Bronchial epithelial cell (primary cell): ENCODE measurements at places on chromosomes 1 and 21.

DNA sequence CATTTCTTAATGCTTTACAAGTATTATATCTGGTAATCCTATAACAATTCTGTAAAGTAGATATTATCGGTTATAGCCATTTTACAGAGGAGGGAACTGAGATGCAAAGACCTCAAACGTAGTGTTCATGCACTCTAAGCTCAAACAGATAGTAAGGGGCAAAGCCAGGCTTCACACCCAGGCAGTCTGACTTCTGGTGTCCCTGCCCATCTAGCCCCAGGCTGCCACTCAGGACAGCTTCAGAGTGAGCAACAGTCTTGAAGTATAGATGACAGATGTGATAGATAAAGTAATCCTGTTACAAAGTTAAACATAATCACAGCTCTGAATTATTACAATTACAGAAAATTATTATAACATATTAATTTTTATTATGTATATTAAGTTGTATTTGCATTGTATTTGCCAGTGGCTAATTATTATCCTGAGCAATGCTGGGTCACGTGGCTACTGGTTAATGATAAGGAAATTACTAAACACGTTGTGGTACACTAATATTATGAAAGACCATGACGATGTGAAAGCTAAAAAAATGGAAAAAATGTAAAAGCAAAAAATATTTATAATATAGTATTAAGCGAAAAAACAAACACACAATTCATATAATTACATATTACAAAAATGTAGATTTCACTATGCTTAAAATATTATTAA lies 6.1 kb upstream of the TRAF3IP3 start:
- DNase-seq, result no peak

- peak; percentile 54 for DNase-seq
Observed at GRCh38 chr1:62241371-62242131, 46.9 kb downstream of the L1TD1 start.

DNA sequence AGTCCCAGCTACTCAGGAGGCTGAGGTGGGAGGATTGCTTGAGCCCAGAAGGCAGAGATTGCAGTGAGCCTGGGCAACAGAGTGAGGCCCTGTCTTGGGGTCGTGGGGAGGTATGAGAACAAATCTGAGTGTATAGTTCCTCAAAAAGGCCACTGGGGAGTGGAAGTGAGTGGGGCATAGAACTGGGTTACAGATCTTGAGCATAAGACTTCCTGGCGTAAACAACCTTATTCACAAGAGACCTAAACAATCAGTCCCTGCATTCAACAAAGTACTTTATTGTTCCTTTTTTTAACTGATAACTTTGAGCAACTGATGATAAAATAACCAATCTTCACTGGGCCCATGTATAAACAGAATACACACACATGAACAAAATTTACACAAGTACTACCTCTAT lies 72.7 kb upstream of the MUTYH start:
- DNase-seq, result no peak

GRCh38 chr1:60017508-60018205 lies 55.9 kb downstream of the C1orf87 start:
- no peak for DNase-seq

DNA sequence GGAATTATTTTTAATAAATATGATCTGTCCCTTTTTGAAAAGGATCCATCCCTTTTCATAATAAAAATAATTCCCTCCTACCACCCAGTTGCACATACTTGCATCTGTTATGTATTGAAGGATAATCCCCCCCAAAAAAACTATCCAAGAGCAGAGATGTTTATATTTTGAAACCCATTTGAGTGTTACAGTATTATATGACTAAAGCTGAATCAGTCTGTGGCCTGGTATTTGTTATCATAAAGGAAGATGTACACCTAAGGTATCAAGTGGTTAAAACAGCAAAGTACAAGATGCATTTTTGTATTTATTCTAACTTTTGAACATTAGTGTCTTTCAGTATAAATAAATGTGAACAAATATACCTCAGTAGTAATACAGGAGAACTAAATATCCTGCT lies 12.7 kb upstream of the TGFB2 start:
- no peak for DNase-seq

- peak; percentile 17 for DNase-seq
Observed at GRCh38 chr1:40939320-40940059, 40.0 kb upstream of the CTPS1 start.

DNA sequence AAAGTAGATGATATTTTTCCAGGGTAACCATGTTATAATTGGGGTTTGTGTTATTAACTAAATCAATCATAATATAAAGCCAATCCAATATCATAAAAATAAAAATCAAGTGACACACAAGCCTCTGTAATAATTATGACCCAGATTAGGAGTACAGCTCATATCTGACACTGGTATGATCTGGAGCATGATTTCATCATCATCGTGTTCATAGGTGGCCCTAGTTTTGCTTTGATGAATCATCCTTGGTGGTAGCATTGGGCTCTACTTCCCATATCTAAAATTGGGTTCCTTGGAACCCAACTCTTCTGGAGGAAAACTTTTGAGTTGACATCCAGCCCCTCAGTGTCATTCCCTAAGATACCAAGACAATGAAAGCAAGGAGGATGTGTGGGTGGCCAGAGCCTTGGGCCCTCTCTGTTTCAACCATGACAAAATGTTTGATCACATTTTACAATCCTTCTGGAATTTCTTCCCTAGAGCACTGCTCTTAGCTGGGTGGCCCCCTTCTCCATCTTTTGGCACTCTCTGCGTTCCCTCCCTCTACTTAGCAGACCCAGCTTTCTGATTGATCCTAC lies 37.0 kb upstream of the ENAH start:
- peak; percentile 86 for DNase-seq

DNA sequence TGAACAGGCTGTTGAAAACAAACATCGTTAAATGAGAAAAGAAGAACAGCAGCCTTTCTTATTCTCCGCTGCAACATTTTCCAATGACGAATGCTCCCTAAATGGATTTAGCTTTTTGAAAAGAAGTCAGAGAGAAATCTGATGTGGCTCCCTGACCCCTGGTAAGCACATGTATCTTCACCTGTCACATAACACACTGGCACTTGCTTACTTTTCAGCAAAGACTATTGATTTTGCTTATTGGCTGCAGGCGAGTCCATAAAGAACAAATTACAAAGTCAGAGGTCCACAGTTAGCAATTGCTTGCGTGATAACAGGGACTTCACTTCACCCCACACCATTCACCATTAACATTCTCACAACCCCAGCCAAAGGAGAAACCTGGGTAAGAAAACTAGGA lies 362.8 kb downstream of the GPATCH2 start:
- no peak for DNase-seq

DNA sequence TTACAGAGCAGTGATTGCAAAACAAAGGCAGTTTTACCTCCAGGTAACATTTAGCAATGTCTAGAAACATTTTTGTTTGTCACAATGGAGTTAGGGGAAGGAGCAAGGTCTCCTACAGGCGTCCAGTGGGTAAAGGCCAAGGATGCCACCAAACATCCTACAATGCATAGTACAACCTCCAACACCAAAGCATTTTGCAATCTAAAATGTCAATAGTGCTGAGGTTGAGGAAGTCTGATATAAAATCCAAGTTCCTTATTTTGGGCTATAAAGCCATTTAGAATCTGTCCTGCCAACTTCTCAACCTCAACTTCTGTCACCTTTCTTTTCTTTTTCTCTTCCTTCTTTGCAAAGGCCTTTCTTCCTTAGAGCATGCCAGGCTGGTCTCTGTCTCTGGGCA lies 111.2 kb downstream of the FASLG start:
- no peak for DNase-seq

- no peak for DNase-seq
Observed at GRCh38 chr1:86345042-86345441, 51.1 kb downstream of the ODF2L start.

GRCh38 chr1:12674358-12674757 lies 30.5 kb downstream of the AADACL4 start:
- DNase-seq, result no peak

DNA sequence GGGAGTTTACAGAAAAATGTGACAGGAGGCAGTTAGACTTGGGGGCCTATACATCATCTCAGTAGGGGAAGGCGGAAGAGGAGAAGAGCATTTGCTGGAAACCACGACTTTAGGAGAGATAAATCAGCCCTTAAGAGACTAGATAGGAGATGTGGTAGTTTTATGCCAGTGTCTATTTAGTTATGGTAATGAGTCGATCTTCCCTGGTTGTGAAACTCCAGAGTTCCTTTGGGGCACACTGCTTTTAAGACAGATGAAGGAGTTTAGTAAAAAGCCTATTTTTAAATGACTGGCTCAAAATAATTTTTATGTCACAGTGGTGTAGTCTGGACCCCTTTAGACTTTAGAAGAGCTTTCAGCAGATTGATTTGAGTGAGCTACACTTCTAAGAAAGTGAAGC lies 7.8 kb downstream of the PGM1 start:
- no peak for DNase-seq

GRCh38 chr1:160420881-160421842 lies 20.8 kb downstream of the VANGL2 start:
- DNase-seq, result no peak

GRCh38 chr1:209850342-209850979 lies 22.7 kb downstream of the UTP25 start:
- peak; percentile 56 for DNase-seq

GRCh38 chr1:31569596-31570173 lies 6.6 kb upstream of the TINAGL1 start:
- no peak for DNase-seq

DNA sequence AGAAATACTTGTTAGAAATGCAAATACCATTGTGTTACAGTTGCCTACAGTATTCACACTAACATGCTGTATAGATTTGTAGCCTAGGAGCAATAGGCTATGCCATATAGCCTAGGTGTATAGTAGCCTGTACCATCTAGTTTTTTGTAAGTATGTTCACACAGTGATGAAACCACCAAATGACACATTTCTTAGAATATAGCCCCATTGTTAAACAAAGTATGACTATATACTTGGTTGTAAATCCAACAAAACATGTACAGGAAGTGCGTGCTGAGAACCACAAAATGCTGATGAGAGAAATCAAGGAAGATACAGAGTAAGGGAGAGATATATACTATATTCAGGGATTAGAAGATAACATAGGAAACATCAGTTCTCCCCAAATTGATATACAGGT lies 92.2 kb downstream of the POU2F1 start:
- peak; percentile 35 for DNase-seq

DNA sequence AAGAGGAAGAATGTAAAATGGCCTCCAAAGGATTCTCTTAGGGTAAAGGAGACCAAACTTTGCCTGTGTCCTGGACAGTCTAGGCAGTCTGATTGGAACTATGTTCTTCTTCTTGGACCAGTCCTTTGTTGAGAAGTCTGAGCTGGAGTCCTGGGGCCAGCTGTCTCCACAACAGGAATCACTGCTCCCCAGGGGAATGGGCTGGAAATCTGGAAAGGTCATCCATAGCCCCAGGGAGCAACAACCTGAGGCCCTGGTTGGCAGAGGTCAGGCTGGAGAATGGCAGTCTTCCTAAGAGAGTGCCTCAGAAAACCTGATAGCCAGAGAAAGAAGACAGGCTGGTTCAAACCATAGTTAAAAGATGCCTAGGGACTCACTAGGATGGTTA lies 68.7 kb downstream of the PLXNA2 start:
- no peak for DNase-seq

GRCh38 chr1:234554698-234555311 lies 55.2 kb downstream of the IRF2BP2 start:
- DNase-seq, result no peak

GRCh38 chr1:218556016-218556415 lies 210.9 kb downstream of the TGFB2 start:
- DNase-seq, result no peak

GRCh38 chr1:67761730-67762129 lies 71.5 kb downstream of the GNG12 start:
- DNase-seq, result no peak

GRCh38 chr1:92509619-92510018 lies 22.9 kb upstream of the GFI1 start:
- DNase-seq, result no peak

GRCh38 chr1:111204201-111204982 lies 3.9 kb upstream of the DENND2D start:
- no peak for DNase-seq

DNA sequence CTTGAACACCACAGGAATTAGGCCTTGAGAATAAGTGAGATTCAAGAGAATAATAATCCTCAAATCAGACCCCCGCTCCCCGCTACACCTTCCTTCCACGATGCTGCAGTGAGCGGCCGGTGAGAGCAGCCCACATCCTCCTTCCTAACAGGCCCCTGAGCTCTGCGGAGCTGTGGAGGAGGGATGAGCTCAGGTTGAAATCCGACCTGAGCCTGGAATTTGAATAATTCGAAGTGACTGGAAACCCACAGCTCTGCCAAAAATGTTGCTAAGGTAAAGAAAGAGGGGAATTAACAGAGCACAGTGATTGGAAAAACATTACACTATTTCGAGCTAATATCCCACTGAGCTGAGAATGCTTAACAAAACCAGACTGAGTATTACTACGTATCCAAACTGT lies 90.0 kb downstream of the URB2 start:
- DNase-seq, result no peak

GRCh38 chr1:153962088-153963029 lies 978 bp downstream of the SLC39A1 start:
- peak; percentile 65 for DNase-seq
